Activated CD8-positive, alpha-beta memory T cell treated with anti-CD3 and anti-CD28 coated beads, Interleukin-2, amount 10 ng/mL, durations not matched to agents 7 days and 5 days (primary cell): ENCODE measurements at places on chromosomes 3 and 15. TPM values are rescaled to one million over a fixed set of nuclear protein-coding genes. Genes with fewer than 3 reads are reported as not detected.
A peak's percentile ranks its signal among the peaks of the same experiment; 100 is the strongest.

UBR1 gene
- total RNA-seq = 42.1 TPM

CFAP100 gene
- not detected for total RNA-seq

SHC4 gene
- total RNA-seq = 3.0 TPM

CLRN1 gene
- not detected for total RNA-seq

GOLGA8S gene
- 0.49 TPM for total RNA-seq

ZMYND10 gene
- total RNA-seq = 2.4 TPM

CDHR4 gene
- 0.16 TPM for total RNA-seq

SLC6A11 gene
- not detected for total RNA-seq

SMC4 gene
- 279 TPM for total RNA-seq

CAMKV gene
- total RNA-seq = not detected

- no peak overlapping the region for H3K27ac ChIP-seq
- H3K4me3 ChIP-seq = no peak overlapping the region
- DNase-seq = no peak
- H3K4me1 ChIP-seq = peaks cover 13% of the 10 kb centered on the region
These were observed 87.3 kb upstream of the PRR23C start for GRCh38 chr3:139131951-139132350.

DNA sequence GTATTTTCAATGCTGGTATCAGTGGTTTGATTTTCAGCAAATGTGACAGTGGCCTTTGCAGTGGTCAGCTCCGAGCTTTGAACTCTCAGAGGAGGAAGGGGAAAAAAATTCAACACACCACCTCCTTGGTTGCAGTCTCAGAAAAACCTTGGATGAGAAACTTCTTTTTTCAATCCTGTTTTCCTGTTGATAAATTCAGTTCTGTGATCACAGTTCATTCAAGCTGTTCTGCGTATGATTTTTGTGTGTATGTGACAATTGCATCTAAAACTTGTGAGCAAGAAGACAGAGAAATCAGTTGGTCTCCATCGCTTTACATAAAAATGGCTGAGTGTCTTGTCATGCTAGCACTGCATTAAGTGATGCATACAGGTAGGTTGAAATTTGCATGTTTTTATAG is 19.2 kb downstream of the ZBTB38 start:
- H3K36me3 ChIP-seq = peaks cover 4% of the 10 kb centered on the region
- peak overlapping the region; percentile 33 for H3K4me3 ChIP-seq
- peaks cover 62% of the 10 kb centered on the region for H3K4me1 ChIP-seq
- no peak for DNase-seq
- peak overlapping the region; percentile 20 for H3K27ac ChIP-seq
- H3K27me3 ChIP-seq = no peaks in the 10 kb centered on the region

- no peak overlapping the region for H3K4me3 ChIP-seq
- no peak overlapping the region for H3K27ac ChIP-seq
- peaks cover 75% of the 10 kb centered on the region for H3K27me3 ChIP-seq
- no peaks in the 10 kb centered on the region for H3K36me3 ChIP-seq
- no peak for DNase-seq
These were observed 10.8 kb downstream of the GATA2 start for GRCh38 chr3:128482175-128482574.

DNA sequence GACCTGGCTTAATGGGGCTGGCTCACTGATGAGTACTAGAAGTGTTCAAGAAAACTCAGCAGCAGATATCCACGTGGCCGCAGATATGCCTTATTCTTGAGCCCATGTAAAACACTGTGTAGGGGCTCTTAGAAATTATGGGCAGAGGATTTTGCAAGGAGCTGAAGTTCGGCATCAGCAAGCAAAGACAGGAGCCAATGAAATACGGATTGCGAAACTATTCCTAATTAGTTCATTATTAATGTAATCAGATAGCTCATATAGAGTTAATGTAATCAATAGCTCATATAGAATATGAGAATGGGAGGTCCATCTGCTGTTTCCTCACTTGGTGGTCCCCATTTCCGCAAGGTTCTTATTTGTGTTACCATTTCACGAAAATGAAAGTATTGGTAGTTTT is 9.0 kb upstream of the GSK3B start:
- H3K27ac ChIP-seq = no peak overlapping the region
- peaks cover 10% of the 10 kb centered on the region for H3K4me1 ChIP-seq
- no peaks in the 10 kb centered on the region for H3K27me3 ChIP-seq

GRCh38 chr3:147757866-147758265 is 348.7 kb downstream of the ZIC1 start:
- no peaks in the 10 kb centered on the region for H3K4me1 ChIP-seq
- H3K27ac ChIP-seq = no peak overlapping the region
- no peak overlapping the region for H3K4me3 ChIP-seq
- H3K27me3 ChIP-seq = no peaks in the 10 kb centered on the region
- H3K36me3 ChIP-seq = no peaks in the 10 kb centered on the region

DNA sequence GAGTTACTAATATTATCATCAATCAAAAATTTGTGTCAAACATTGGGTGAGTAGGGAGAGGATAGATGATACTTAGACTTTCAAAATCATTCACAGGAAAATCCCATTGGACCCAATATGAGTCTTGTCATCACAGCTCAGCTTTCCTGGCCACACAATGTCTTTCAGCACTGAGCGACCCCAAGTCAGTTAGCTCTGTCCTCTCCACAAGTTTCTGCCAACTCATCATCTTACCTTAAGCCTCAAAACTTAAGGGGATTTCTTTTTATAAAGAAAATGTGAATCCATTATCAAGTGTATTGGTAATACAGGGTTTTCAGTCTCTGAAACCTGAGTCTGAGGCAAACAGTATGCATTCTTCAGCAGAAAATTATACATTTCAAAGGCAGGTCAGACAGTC is 55.8 kb downstream of the SUMF1 start:
- no peak overlapping the region for H3K27ac ChIP-seq
- no peak for DNase-seq
- no peaks in the 10 kb centered on the region for H3K27me3 ChIP-seq
- H3K4me1 ChIP-seq = peaks cover 53% of the 10 kb centered on the region
- no peak overlapping the region for H3K4me3 ChIP-seq

DNA sequence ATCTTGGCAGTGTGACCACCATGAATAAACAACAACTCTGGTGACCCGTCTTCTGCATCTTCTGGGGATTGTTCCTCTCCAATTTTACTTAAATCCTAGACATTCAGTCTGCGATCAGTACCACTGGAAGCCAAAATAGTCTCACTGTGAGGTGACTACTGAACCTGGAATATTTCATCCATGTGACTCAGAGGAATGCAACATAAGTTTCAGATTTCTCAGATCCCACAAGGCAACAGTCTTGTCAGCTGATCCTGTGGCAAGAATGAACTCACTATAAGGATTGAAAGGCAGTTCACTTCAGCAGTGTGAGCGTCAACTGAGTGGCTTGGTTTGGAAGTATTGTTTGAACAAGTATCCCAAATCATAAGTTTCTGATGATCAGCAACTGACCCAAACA is 13.2 kb downstream of the NSUN3 start:
- H3K4me1 ChIP-seq = peaks cover 42% of the 10 kb centered on the region
- H3K4me3 ChIP-seq = no peak overlapping the region
- no peak overlapping the region for H3K27ac ChIP-seq
- DNase-seq = no peak
- peaks cover 55% of the 10 kb centered on the region for H3K36me3 ChIP-seq

GRCh38 chr3:174335910-174336309 is 523.2 kb upstream of the NAALADL2 start:
- DNase-seq = no peak
- no peaks in the 10 kb centered on the region for H3K27me3 ChIP-seq
- H3K4me3 ChIP-seq = no peak overlapping the region
- H3K27ac ChIP-seq = no peak overlapping the region

DNA sequence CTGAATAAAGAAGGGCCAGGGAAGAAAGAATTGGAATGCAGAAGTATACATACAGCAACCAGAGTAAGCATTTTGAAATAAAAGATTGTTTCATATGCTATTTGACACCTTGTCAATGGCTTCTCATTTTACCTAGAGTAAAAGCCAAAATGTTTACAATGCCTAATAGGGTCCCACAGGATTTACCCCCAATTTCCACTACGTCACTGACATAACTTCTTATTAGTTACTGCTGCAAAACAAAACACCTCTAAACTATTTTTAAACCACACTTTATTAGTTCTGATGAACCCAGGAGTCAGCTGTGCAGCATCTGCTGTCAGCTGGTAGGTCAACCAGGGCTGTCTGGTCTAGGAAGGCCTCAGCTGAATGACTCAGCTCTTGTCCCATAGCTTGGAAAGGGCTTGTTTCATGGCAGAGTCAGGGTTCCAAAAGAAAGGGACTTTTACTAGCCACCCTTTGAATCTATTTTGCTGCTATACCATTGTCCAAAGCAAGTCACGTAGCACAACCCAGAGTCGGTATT is 945.1 kb downstream of the EPHA3 start:
- no peaks in the 10 kb centered on the region for H3K4me1 ChIP-seq
- H3K4me3 ChIP-seq = no peak overlapping the region
- H3K36me3 ChIP-seq = no peaks in the 10 kb centered on the region
- H3K27me3 ChIP-seq = no peaks in the 10 kb centered on the region

DNA sequence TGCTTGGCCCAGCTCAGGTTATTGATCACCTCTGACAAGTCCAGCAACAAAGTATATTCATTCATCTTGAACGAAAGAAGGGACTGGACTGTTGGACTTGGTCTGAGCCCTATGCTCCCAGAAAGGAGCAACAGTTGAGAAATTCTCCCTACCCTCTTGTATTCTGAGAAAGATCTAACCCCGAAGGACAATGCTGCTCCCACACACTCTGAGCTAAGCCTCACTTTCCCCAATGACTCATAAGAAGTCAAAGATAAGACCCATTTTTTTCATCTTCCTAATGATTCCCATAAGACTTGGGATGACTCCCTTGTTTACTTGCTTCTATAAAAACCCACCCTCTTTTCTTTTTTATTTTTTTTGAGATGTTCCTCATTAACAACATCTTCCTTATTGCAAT is 549.4 kb upstream of the MDFIC2 start:
- DNase-seq = no peak
- no peak overlapping the region for H3K4me3 ChIP-seq
- no peaks in the 10 kb centered on the region for H3K36me3 ChIP-seq
- H3K4me1 ChIP-seq = peaks cover 2% of the 10 kb centered on the region

DNA sequence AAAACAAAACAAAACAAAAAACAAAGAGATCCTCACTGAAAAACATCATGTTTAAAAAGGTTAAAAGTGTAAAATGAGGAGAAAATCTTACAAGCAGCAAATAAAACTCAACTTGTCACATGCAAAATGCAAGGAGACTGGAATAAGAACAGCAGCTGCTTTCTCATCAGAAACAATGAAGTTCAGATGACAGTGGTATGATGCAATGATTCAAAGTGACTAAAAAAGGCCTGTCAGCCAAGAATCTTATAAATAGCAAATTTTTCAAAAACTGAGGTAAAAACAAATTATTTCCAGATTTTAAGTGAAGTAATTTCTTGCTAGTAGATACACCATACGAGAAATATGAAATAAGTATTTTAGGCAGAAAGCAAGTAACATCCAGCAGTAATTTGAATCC is 68.6 kb upstream of the EPHA3 start:
- no peak overlapping the region for H3K27ac ChIP-seq
- no peaks in the 10 kb centered on the region for H3K4me1 ChIP-seq

- H3K27ac ChIP-seq = no peak overlapping the region
- DNase-seq = no peak
- H3K4me3 ChIP-seq = no peak overlapping the region
- H3K36me3 ChIP-seq = no peaks in the 10 kb centered on the region
- no peaks in the 10 kb centered on the region for H3K4me1 ChIP-seq
These were observed 250.5 kb upstream of the VEPH1 start for GRCh38 chr3:157753787-157754136.

- H3K36me3 ChIP-seq = no peaks in the 10 kb centered on the region
- H3K4me3 ChIP-seq = no peak overlapping the region
- H3K27ac ChIP-seq = no peak overlapping the region
These were observed 224.8 kb upstream of the NANOGP8 start for GRCh38 chr15:35309886-35310285.

DNA sequence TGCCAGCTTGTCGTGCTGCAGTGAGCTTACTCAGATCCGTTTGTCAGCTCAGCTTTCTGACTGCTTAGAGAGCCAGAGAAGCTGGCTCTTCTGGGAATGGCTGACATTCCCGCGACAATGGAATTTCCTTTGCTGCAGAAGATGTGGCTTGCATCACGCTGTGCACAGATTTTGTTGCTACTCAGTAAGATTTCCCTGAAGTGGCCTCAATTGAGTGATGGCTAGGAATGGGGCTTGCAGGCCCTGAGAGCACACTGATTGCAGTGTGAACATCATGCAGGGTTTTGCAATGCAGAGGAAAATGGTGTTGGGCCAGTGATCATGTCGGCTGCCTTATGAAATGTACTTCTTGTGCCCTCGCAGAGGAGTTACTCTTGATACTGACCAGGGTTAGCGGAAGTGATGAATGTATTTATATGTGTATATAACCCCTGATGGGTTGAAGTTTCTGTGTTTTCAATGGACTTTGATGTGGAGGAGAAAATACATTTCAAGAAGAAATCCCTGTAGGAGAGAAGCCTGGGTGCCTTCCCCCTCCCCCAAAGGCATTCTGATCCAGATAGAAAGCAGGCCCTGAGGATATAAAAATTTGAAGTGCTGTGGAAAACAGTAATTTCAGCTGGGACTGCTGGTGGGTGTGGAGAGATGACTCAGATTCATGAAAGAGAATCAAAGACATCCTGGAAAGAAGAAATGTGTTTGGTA is 102.5 kb upstream of the PDZRN3 start:
- no peaks in the 10 kb centered on the region for H3K36me3 ChIP-seq
- no peaks in the 10 kb centered on the region for H3K27me3 ChIP-seq
- H3K4me1 ChIP-seq = no peaks in the 10 kb centered on the region
- H3K4me3 ChIP-seq = no peak overlapping the region

DNA sequence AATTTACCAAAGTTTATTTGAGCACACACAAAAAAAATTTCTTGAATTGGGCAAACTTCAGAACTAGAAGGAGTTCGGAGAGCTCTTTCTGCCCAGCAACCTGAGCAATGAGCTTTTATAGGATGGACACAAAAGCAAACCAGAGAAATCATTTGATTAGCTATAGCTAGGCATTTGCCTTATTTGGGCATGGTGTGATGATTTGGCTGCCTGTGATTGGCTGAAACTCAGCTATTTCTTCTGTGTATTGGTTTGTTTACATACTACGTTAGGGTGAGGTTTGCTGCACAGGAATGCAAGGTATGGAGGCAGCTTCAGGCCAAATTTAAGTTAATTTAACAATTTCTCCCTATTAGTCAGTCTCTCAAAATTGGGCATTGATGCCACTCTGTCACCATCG is 65.1 kb downstream of the NEK11 start:
- no peaks in the 10 kb centered on the region for H3K27me3 ChIP-seq
- no peak overlapping the region for H3K27ac ChIP-seq
- no peak for DNase-seq
- H3K36me3 ChIP-seq = no peaks in the 10 kb centered on the region
- H3K4me3 ChIP-seq = no peak overlapping the region
